ENCODE measurements at places on chromosomes 7 and 10.

GRCh38 chr7:151518105-151518946 lies 1.4 kb downstream of the RHEB start:
- no peak for DNase-seq

DNA sequence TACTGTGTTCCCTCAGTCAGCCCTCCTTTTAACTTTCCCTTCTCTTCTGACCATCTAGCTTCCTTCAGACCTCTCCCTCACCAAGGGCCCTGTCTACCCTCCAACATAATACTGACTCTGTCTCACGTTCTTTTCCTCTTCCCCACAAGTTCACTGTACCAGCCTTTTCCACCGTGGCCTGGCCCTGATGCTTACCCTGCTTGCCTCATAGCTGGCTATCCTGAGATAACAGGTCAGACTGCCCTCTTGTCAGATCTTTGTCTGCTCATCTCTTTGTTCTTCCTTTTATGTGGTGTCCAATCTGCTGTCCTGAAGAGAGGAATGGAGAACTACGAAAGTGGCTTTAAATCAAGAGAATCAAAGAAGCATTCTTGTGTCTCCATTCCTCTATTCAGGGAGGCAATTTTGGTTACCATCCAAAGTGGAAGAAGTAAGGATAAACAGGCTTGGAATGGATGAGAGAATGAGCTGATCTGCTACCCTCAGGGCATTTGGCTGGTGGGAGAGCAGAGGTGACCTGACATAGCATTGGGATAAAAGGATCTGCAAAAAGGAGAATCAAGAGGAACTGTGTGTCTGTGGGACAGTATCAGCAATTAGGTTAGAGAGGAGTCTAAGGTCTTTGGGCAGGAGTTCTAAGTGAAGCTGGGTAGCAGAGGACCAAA lies 8.1 kb downstream of the BTAF1 start:
- DNase-seq, result no peak

- DNase-seq, result no peak
Observed at GRCh38 chr7:30604901-30605300, 10.2 kb downstream of the GARS1 start.

GRCh38 chr10:93259126-93259525 lies 185.4 kb downstream of the CYP26A1 start:
- no peak for DNase-seq

DNA sequence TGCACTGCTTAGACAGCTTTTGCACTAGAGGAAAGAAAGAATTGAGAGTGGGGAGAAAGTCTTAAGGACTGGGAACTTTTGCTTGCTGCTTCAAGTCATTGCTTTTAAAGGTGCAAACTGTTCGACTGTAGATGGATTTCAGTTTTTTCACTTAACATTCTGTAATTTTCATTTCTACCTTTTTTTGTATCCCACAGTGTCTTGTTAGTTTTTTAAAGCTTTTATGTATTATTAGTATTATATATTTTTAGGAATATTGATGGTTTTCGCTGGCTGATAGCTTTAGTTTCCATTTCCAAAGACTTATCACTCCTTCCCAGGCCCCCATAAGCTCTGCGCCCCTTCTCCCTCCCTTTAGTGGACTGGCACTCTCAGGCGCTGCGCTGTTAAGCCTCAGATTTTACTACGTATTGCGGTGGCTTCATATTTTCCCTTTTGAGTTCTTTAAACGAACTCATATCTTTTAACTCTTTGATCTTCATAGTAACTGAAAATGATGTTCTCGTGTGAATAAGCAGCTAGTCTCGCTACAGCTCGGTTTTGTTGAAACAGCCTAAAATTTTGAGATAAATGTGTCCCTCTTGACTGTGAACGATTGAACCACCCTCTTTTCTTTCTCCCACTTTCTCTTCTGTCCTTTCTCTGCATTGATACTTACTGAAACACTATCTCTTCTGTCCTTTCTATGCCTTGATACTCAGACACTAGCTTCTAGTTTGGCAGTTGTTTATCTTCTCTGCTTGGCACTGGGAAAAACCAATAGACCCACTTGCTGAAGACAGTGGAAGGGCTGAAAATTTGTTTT lies 2.5 kb upstream of the ETV1 start:
- no peak for DNase-seq

DNA sequence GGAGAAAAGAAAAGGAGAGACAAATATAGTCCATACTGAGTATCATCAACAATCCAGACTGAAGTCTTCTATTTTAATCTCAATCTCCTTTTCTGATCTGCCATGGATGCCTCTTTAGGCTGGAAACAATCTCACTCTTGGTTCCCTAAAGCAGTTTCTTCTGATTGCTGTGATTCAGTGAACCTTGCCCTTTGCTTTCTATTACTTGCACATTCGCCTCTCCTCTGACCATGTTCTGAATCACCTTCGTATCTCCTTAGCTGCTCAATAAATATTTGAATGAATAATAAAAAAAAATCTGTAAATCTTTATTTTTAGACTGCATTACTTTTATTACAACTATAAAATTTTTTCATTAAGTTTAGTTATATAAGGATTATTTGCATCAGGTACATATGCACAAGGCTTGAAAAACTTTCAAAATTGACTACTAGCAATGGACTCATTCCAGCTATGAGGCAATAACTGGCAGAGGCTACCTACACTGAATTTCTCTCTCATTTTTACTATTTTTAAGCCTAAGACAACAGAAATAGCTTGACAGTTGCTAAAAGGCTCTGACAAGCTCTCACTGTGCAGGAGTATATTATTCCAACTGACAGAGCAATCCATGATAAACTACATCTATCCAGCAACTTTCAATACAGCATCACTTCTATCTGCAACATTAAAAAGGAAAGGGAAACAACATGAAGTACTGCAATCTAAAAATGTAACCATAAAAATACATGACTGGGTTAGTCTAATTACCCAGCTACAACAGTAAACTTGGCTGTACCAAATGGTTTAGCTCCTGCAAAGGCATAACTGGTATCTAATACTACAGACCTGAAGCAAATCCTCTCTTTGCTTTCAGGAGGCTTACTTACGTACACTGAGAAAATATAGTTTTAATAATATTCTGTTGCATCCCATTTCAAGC lies 25.6 kb downstream of the TM9SF3 start:
- no peak for DNase-seq

DNA sequence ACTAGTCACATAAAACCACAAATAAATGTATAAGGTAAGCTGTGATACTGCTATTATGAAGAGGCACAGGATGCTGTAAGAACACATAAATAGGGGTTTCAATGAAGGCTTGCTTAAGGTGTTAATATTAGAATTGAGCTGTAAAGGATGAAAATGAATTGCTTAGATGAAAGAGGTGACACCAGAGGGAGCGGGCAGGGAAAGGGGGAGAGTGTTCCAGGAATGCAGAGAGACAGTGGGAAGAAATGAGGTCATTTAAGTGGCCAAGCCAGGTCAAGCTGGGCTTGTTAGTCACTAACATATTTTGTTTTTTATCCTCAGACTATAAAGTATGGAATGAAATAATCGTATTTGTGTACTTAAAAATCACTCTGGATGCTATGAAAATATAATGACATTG lies 193.5 kb downstream of the NRG3 start:
- DNase-seq, result no peak

- no peak for DNase-seq
Observed at GRCh38 chr10:112875476-112876267, 74.4 kb upstream of the TCF7L2 start.

GRCh38 chr7:24713039-24713793 lies 44.0 kb downstream of the GSDME start:
- DNase-seq, result no peak

DNA sequence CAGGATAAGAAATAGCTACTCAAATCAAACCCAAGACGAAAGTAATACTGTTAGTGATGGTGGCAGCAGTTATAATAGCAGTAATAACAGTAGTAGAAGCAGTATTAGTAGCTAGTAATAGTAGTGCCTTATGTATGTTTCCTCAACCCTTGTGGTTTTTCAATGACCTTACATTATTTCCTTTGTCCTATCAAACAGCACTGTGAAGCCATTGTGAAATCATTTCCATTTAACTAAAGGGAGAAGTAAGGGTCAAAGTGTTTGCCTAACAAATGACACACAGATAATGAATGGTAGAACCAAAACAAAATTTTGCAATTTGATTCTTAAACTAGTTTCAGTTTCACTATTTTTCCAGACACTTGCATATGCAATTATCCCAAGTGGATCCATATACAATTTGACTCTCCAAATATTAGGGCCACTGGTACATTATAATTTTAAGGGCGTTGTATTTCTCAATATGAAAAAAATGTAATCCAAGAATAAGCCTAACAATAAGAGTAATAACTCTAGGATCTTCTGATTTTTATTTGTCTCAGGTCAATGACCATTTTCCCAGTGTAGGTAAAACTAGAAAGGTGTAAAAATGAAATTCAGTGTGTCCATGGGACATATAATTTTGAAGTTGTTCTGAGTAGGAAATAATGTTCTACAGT lies 33.7 kb upstream of the TMEM26 start:
- DNase-seq, result no peak

- no peak for DNase-seq
Observed at GRCh38 chr10:52623761-52624160, 148.8 kb downstream of the MBL2 start.

DNA sequence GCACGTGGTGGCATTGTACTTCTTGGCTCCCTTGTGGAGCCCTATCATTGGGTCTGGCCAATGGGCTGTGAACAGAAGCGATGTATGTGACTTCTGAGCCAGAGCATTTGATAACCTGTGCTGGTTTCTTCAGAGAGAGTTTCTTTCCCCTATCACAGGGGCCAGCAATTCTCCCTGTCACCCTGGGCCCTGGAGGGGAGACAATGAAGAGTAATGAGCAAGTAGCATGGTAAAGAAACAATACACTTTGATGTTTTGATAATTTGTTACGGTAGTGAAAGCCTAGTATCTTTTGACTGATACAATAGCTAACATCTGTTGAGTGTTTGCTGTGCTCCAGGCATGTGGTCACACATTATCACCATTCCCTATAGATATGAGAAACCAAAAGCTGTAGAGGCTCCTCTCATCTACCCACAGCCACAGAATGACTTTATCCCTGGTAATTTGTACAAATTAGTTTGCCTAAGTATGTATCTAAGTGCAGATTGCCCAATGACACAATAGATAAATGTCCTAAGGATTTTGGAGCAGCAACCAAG lies 113.4 kb upstream of the SVIL start:
- DNase-seq, result no peak

- DNase-seq, result no peak
Observed at GRCh38 chr10:48580236-48580635, 24.6 kb downstream of the ARHGAP22 start.

DNA sequence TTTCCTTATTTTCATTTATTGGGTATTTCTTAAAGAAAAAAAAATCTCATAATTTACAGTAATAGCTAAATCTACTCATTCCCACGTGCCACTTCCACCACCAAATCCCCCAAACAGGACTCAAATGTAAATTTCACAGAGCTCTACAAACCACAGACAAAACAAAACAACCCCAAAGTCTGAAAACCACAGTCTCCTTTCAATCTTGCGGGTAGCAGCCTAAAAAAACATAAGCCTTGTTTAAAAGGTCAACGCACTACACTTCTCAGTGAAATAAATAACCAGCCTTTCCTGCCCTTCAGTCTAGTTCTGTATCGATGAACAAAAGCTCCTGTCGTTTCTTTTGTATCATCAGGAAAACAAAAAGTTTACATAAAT lies 121.8 kb upstream of the AFAP1L2 start:
- no peak for DNase-seq

- DNase-seq, result no peak
Observed at GRCh38 chr10:74910241-74910975, 84.0 kb downstream of the KAT6B start.

DNA sequence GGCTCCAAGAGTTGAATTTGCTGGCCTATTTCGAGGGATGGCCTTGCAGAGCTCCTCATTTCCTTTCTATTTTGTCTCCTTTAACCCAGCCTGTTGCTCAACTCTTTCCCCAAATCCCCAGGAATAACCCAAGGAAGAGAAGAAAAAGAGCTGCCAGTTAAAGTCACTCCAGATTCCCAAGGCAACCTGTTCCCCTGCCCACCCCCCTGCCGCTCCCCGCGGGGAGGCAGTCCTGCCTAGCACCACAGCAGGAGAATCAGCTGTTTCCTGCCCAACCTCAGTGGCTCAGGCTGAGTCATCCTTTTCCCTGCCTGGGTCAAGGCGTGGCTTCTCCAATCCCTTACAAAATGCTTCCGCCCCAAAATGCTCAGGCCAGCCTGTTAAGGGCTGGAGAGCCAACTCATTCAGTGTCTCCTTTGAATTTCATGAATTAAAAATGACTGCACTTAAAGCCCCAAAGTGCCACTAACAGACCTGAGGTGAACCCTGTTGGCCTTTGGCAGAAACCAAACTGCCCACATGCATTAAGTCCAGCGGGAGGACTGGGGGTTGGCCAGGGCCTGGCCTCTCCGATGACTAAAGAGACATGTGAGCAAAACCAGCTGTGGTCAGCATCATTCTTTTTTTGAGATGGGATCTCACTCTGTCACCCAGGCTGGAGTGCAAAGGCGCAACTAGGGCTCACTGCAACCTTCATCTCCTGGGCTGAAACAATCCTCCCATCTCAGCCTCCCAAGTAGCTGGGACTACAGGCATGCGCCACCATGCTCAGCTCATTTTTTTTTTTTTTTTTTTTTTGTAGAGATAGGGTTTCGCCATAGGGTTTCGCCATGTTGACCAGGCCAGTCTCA lies 83.2 kb upstream of the KIF5B start:
- DNase-seq, result no peak

GRCh38 chr10:130902471-130902870 lies 409.1 kb downstream of the TCERG1L start:
- no peak for DNase-seq

GRCh38 chr10:1159131-1160061 lies 103.2 kb downstream of the WDR37 start:
- no peak for DNase-seq

GRCh38 chr7:1715331-1715625 lies 45.2 kb downstream of the ELFN1 start:
- DNase-seq, result no peak

GRCh38 chr7:154427533-154427932 lies 375.3 kb downstream of the DPP6 start:
- DNase-seq, result no peak

DNA sequence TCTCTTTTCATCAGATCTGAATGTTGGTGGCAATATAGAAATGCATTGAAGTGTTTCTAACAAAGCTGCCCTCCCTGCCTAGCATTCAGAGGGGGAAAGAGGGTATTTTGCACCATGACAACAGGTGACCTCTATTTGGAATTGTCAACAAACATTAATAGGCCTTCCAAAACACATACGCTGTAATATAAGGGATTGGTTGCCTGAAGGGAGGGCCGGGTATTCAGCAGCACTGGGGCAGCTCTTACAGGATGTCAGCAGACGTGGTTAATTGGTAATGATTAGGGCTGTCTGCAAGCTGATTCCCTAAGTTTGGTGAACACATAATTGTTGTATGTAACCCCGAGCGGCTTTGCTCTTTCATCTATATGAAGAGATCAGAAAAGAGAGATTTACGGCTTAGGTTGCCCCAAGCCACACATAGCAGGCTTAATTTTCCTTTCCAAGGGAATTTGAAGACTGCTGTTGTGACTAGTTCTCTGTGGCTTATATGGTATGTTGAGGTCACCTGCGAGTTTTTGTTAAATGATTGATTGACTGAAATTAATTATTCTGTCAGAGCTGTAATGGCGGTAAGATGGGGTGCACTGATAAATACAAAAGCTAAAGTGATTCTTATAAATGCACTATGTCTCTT lies 759.3 kb downstream of the LRMDA start:
- no peak for DNase-seq

GRCh38 chr7:134031835-134032617 lies 95.1 kb upstream of the LRGUK start:
- no peak for DNase-seq

Measured in SHP77 treated with DMSO at 0.1 percent for 48 hours (cell line).